ENCODE measurements at places on chromosomes 3 and 15.

GRCh38 chr15:66461917-66462316 lies 35.6 kb downstream of the SNAPC5 start:
- DNase-seq: no peak

DNA sequence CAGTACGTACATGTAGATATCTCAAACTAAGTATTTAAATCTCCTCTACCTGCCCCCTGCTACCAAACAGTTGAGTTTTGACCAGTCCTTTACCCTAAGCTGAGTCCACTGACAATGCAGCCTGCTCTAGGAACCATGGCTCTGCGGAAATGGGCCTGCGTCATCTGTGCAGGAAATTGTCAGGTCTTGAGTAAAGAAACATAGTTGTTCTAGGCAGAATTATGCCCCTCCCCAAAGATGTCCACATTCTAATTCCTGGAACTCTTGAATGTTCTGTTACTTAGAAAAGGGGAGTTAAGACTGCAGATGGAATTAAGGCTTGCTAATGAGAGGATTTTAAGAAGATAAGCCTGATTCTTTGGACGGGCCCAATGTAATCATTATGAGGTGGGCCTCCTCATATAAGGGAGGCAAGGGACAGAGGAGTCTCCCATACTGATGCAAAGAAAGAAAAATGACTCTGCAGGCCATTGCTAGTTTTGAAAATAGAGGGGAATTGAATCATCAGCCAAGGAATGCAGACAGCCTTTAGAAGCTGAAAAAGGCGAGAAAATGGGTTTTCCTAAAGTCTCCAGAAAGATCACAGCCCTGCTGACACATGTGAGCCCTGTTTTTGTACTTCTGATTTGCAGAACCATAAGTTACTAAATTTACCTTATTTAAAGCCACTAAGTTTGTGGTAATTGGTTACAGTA lies 5.5 kb upstream of the VGLL3 start:
- DNase-seq: no peak

- peak; percentile 87 for DNase-seq
Observed at GRCh38 chr3:151037746-151038477, 47.6 kb upstream of the MED12L start.

GRCh38 chr3:63886858-63887257 lies 23.2 kb downstream of the ATXN7 start:
- no peak for DNase-seq

DNA sequence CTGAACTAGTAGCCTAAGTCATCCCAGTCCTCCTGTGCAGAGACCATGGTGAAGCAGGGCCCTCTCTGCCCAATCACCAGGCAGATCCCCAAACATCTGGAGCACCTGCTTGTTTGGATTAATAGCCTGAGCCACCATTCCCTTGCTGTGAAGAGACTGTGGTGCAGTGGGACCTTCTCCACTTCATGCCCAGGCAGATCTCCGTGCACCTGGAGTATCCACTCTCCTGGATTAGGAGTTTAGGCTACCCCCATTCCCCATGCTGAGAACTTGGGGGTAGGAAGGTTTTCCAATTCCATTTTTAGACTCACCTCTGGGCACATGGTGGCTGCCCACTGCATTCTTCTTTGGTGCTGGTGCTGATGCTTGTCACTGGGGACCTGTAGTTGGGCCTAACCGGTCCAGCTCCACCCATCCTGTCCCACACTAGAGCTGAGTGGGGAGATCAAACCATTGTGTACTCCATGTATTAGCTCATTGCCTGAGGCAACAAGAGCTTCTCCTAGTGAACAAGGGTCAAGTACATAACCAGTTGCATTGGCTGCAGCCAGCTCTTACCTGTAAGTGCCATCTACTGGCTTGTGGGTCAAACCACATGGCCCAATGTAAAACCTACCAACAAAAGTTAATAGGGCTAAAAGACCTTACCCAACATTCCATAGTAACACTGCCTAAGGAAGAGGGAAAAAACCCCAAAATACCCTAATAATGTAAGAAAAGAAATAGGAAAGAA lies 382.5 kb upstream of the CBLB start:
- DNase-seq: no peak

DNA sequence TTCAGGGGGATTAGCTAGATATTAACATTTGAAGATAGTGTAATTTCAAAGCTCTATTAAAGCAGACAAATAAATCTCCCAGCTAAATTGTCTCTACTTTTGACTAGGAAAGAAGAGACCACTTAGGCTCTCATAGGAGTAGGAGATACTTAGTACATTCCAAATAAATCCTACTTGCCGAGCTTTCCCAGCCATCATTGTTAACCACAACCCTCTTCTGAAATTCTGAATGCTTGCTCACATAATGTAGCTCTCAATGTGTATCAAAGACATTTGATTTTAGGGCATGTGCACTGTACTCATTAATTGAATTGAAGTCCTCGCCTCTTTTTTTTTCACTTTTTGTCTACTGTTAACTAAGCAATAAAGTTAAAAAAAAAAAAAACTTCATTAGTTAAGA lies 598.2 kb upstream of the ADAMTS9 start:
- DNase-seq: no peak

DNA sequence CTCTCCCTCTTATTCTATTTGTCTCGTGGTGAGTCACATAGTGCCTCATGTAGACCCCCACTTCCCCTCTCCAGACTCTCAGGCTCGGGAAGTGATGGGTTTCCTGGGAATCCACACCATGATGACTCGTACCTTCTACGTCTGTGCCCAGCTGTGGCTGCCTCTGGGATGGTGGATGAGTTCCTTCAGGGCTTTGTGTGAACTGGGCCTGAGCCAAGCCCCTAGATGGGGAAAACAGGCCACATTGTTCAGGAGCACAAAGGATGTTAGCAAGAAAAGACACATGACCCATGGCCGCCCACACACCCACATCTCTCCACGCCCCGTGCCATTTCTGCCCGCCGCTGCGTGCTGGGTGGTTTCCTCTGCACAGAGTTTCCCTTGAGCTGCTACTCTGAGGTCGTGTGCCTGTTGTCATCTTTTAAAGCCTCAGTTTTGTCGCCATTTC lies 10.5 kb downstream of the ISG20 start:
- peak; percentile 79 for DNase-seq

- DNase-seq: no peak
Observed at GRCh38 chr3:72189339-72189738, 404.4 kb upstream of the PROK2 start.

GRCh38 chr3:36648241-36649034 lies 115.9 kb downstream of the DCLK3 start:
- DNase-seq: no peak

DNA sequence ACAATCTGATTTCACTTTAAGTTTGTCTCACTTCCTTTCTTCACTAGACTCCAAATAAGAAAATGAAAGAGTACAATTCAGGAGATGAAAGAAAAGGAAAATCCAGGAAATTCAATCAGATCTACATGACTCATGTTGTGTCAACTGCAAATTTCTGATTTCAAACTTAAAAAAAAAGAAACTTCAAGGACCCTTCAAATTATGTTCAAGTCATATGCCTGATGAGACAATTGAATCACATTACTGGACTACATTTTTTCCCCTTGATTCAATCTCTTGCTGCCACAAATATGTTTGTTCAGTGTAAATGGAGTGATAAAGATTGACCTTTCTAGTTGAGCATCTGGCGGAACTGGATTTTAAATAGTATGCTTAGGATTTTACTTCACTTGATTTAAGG lies 37.4 kb downstream of the FRMD5 start:
- no peak for DNase-seq

All from posterior vena cava (tissue), 2 donors.